ENCODE measurements at places on chromosomes 16 and 17.
A peak's percentile ranks its signal among the peaks of the same experiment; 100 is the strongest.

GRCh38 chr16:83851473-83851872, 43.7 kb downstream of the HSBP1 start:
- no peak for DNase-seq

GRCh38 chr16:73062743-73063733, 15.1 kb upstream of the ZFHX3 start:
- DNase-seq: no peak

GRCh38 chr16:25613931-25614330, 77.8 kb upstream of the HS3ST4 start:
- DNase-seq: no peak

- no peak for DNase-seq
Observed at GRCh38 chr16:69794486-69794885, 32.4 kb downstream of the WWP2 start.

DNA sequence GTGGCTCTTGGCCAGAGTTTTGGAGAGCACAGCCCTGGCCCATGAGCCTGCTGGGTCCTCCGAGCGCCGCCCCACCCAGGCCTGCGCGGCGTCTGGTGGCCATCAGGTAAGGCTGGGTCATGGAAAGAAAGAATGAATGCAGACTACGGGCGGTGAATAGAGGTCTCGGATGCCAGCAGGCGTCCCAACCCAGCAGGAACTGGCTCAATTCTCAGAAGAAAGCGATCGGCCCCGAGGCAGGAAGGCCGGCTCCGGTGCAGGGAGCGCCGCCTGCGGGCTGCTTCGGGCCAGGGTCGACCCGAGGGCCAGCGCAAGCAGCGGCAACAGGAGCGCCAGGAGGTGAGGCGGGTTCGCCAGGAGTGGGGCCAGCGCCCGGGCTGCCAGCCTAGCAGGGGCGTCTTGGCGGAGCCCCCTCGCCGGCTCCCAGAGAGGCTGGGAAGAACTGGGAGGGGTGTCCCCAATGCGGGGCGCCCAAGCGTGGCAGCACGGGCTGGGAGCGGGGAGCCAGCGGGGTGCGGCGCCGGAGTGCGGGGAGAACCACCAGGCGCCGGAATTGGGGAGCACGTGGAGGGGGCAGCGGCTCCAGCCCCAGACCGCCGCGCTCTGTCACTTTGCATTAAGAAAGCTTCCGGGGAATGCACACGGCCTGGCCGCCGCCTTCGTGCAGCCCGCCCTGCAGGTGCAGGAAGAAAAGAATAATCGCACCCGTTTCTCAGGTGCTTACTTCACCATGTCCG, 7.1 kb upstream of the TMC5 start:
- no peak for DNase-seq

DNA sequence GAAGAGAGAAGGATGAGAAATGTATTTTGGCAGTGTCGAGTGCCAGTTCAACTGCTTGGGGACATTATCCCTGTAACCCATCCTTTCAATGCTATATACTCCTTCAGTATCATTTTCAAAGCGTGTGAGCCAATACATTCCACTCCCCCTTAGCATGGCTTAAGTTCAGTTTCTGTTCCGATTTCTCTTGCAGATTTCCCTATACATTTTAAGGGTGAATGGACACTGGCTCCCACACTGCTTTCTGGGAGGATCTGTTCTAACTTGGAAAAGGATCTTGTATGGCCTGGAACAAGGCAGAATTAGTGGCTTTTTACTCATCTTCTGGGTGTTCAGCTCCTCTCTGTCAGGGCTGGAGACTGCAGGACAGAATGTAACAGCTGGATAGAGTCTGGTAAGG, 333.8 kb downstream of the HAPSTR1 start:
- no peak for DNase-seq

DNA sequence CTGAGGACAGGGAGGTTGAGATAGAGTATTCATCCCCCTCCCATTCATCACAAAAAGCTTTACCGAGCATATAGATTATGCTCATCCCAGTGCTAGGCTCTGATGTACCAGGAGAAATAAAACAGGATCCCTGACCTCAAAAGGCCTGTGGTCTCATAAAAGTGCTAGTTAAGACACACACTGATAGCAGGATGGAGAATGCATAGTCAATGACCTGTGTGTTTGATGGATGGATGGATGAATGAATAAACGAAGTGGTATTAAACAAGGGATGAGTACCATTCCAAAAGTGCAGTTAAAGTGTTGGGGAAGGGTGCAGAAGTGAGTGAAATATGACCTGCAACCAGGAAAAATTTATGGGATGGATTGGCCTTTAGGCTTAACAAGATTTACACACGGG, 133.9 kb upstream of the NUDT7 start:
- DNase-seq: no peak

DNA sequence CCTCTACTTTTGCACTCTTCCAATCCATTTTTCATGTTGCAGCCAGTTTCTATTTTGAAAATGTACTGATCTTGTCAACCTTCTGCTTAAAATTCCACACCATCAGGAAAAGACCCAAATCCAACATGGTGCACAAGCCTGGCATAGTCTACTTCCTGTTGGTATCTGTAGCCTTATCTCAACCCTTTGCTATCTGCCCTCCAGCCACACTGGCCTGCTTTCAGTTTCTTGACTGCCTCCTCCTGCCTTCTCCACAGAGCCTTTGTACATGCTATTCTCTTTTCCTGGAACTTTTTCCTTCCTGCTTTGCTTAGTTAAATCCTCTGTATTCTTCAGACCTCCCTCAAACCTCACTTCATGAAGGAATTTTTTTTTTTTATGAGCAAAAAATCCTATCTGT, 31.5 kb downstream of the NLRP1 start:
- DNase-seq: no peak

- DNase-seq: no peak
Observed at GRCh38 chr17:75683583-75683982, 16.4 kb downstream of the SAP30BP start.

- DNase-seq: no peak
Observed at GRCh38 chr16:4588961-4589360, 25.7 kb downstream of the UBALD1 start.

DNA sequence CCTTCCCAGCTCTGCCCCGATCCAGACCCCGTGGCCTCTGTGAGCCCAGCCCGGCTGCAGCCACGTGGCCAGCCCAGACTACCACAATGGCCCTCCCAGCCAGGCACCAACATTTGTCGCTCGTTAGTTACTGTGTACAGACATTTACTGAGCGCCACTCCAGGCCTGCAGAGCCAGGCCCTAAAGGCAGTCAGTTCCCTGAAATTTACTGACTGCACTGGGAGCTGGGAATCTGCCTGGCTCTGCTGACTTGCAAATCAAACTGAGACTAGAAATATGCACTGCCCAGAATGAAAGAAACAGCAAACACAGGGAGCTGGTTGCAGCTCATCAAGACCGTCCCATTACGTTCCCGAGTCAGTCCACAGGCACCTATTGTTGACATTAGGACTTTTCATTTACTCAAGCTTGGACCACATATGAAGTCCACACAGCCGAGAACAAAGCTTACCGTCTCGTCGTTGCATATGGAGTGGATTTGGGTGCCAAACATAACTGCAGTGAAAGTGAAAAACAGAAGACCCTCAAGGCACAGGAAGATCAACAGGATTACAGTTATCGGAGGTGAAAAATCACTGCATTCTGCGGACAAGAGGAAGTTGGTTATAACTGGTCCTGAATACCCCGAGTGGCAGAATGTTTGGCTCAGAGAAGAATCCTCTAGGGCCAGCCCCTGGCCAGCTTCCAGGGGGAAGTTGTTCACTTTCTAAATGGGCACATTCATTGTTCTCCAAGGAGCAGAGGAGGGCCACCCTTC, 34.5 kb downstream of the ZDHHC7 start:
- no peak for DNase-seq

- peak; percentile 24 for DNase-seq
Observed at GRCh38 chr16:17590711-17591654, 120.2 kb upstream of the XYLT1 start.

- no peak for DNase-seq
Observed at GRCh38 chr17:37516127-37516571, 26.5 kb downstream of the DUSP14 start.

- DNase-seq: no peak
Observed at GRCh38 chr17:21025451-21025850, 17.4 kb downstream of the USP22 start.

DNA sequence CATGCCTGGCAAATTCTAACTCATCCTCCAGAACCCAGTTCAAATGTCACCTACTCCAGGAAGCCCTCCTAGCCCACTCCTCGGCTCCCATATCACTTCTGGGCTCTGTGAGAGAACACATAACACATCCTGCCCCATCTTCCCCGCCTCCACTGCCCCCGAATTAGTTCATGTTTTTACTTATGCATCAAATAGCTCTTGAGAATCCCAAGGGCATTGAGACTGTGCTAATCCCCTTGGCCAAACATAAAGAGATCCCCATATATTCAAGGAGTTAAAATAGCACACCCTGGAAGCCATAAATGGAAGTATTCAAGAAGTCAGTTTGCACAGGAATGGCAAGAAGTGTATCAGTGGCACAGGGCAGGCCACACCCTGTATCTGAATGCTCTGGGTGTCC, 2.0 kb upstream of the CREBBP start:
- DNase-seq: no peak

DNA sequence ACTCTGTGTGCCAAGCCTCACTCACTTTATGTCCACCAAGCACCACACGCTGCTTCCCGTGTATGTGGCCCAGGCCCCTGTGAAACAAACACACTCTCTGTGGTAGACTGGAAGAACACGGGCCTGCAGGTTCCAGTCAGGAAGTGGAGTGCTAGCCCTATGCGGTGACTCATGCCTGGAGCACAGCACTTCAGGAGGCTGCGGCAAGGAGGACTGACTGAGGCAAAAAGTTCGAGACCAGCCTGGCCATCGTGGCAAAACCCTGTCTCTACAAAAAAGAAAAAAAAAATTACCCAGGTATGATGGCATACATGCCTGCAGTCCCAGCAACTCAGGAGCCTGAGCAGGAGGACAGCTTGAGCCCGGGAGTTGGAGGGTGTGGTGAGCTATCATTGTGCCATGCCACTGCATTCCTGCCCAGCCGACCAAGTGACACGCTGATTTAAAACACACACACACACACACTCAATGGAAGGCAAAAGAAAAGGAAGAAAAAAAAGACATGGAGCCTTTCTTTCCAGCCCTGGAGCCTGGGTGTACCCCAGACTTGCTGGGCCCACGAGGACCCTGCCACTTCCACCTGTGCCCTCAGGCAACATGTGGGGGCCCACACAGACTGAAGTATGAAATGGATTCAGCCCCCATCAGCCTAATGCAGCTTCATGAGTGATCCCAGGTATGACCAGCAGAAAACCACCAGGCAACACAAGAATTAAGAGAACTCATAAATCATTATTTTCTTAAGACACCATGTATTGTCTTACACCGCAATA, 126.6 kb downstream of the ANKRD11 start:
- DNase-seq: peak; percentile 36

- DNase-seq: no peak
Observed at GRCh38 chr17:36940313-36941264, 3.3 kb downstream of the LHX1 start.

DNA sequence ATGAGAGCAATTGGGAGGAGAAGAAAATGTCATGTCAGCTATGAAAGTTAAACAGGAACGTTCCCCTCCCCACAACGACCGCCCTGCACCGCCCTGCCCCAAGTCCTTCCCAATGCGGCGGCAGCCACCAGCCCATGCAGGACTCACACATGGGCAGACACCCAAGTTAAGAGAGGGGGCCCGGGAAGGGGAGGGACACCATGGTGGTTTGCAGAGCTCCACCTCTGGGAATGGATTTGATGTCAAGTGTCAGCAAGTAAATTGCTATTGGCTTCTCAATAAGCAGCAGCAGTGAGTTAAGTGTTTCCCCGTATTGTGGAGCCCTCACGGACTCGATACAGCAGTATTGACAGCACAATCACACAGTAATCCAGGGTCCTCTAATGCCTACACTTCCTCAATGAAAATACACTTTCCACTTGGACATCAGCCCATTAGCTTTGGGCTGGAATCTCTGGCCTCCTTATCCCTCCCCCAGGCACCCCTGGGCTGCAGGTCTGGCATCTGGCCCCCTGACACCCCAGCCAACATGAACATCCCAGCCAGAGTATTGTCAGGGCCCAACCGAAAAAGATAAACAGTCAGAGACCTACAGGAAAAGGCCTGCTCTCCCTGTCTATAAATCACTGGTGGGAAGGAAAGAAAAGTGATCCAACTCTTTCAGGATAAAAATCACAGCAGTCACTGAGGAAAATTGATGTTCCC, 22.6 kb downstream of the ZFHX3 start:
- no peak for DNase-seq

- peak; percentile 33 for DNase-seq
Observed at GRCh38 chr17:45584092-45585036, 93.8 kb upstream of the PLEKHM1 start.

DNA sequence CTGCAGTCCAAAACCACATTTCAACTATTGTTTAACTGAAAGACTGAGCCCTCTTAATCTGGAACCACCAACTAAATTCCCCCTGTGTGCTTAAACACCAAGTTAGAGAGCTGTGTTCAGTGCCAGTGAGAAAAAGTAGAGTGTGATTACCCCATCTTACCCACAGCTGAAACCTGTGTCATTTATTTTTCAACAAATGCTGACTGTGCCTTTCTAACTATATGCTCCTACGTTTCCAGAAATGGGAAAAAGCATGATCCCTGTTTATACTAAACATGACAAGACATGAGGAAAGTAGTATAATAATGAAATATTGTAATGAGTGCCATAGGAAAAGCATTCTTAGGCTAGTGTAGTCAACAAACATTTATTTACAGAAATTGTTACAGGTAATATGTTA, 7.4 kb upstream of the TOX3 start:
- DNase-seq: no peak

DNA sequence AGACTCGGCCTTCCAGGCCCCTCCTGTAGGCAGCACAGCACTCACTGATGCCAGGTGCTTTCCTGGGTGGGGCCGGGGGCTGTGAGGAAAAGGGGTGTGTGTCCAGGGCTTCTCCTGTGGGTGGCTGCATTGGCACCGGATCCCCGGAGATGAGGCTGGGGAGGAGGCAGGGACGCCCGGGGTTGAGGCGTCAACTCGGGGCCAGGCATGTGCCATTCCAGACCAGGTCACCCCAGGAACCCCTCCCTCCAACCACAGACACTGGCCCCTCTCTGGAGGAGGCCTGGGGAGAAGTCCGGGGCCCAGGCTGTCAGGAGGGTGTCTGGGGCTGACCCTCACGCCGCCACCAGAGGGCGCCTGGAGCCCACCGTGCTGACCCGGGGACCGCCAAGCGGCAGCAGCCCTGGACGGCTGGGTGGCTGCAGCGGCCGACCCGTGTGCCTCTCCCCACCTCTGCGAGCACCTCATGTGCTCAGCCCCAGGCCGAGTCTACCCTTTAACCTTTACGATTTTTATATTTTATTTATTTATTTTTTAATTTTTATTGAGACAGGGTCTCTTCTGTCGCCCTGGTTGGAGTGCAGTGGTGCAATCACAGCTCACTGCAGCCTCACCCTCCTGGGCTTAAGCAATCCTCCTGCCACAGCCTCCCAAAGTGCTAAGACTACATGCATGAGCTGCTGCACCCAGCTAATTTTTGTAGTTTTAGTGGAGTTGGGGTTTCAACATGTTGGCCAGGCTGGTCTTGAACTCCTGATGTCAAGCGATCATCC, 3.2 kb upstream of the METRN start:
- peak; percentile 65 for DNase-seq

GRCh38 chr17:63762161-63763078, 11.0 kb downstream of the CCDC47 start:
- DNase-seq: no peak
